ENCODE measurements at places on chromosomes 4 and X.

DNA sequence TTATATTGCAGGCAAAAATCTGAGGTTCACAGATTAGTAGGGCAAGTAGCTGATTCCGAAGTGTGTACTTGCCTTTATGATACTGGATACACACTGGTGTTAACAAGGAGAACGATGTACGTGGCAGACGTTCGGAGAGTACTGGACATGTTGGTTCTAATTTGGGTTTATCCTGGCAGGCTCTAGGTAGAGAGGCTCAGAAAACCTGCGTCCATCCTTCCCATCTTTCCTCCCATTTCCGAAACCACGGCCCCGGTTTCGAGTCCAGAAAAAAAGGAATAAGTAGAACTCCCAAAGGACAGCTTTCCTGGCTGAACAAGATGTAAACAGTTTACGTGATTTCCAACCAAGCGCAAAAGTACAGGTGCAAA lies 351 bp upstream of the SLC30A9 start:
- no peak for DNase-seq

GRCh38 chr4:1090465-1091440 lies 22.6 kb downstream of the RNF212 start:
- DNase-seq = no peak

- no peak for DNase-seq
Measured at GRCh38 chrX:57918750-57919436, 8.6 kb upstream of the ZXDA start.

GRCh38 chr4:84483688-84484087 lies 15.4 kb downstream of the NKX6-1 start:
- no peak for DNase-seq

DNA sequence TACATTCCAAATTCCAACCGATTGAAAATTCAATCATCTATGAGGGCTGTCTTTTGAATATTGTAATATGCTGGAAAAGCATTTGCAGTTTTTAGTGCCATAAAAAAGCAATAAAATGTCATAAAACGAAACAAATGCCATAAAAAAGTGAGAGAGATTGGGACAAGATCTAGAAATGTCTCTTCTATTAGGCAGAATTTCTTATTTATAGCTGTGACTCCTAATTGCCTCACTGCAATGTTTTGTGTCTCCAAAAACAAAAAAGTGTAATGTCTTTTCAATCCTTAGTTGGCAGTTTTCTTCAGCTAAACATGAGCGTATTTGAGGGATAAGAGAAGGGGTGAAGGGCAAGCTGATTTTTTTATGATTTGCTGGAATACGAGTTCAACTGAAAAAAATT lies 153.9 kb downstream of the NAF1 start:
- DNase-seq = no peak

- DNase-seq = no peak
Measured at GRCh38 chr4:107034091-107034995, 1.8 kb downstream of the DKK2 start.

DNA sequence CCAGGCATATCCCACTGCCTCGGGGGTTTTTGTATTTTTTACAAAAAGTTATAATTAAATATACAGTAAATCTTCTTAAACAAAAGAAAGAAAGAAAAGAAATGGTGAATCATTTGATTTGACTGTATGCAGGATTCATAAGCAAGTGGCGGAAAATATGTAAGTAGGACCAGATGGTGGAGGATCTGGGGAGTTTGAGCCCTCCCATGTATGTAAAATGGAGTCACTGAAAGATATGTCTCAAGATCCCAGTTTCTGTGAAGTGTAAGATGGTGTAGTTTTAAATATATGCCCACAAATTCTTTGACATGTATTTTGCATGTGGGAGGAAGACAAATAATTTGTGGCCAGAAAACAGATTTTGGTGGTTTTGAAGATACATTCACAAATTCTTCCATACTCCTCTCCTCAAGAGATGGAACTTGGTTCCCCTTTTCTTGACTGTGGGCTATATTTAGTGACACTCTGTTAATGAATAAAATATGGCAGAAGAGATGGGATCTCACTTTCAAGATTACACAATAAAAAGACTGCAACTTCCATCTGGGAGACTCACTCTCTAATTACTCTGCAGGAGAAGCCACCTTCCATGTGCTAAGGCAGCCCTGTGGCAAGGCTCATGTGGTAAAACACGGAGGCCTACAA lies 133.6 kb upstream of the S100G start:
- DNase-seq = no peak

DNA sequence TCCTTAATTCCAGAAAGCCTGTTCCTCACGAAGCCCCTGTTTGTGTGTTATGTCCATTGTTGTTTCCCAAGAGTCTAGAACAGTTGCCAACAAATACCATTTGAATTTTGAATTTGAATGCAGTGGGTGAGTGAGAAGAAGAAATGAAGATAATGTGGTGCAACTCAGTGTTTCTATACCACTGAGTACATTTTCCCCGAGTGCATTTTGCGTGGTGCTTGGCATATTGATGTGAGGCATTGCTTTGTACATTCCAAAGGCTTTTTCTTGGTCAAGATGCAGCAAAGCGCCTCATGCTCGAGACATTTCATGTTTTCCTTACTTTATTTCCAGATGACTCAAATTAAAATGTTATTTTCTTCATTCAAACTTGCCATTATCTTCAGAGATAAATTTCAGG lies 253.1 kb upstream of the RPS6KA3 start:
- DNase-seq = no peak

GRCh38 chr4:3115637-3116270 lies 41.3 kb downstream of the HTT start:
- DNase-seq = no peak

DNA sequence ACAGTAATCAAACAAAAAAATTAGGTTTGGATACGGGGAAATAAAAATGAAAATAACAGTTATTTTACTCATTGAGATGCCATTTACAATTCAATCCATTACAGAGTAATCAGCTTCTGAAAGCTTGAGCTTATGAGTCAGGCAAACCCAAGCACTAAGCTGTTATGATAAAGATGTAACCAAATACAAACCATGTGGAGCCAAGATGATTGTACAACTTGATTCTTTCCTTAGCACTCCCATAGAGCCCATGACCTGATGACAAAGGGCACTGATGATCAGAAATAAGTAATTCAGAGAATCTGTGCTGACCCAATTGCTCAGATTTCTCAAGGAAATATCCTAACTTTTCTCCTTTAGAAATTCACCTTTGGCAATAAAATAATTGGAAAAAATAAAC lies 40.5 kb upstream of the PRKG2 start:
- no peak for DNase-seq

DNA sequence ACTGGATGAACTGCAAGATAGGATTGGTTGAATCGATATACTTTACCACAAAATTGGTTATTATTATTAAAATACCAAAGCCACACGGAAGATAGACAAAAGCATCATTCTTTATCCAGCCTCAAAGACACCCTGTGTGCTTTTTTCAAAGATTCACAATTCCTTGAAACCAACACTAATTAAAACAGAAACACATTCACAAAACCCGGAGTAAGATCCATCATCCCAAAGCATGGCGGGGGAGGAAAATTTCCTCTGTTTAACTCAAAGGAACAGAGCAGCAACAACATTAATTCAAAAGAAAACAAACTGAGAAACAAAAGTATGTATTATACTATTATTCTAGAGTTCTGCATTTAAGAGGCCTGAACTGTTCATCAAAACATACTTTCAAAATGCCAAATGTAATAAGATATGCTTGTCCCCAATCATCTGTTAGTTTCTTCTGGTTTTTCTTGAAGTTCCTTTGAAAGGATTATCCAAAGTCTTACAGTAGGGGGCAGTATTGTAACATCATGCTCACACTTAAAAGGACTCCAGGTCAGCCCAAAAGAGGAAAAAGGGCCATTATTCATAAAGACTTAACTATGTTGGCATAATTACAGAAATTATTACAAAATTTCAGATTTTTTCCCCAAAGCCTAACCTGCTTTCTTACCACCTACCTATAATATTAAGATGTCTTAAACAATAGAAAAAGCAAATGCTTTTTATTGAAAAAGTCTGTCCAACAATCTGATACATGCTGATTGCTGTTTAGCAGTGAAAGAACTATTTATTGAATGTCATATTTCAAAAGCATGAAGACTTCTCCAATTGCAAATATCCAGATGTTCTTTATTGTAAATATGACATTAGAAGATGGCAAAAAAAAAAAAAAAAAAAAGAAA lies 168.7 kb downstream of the SCFD2 start:
- DNase-seq = no peak

DNA sequence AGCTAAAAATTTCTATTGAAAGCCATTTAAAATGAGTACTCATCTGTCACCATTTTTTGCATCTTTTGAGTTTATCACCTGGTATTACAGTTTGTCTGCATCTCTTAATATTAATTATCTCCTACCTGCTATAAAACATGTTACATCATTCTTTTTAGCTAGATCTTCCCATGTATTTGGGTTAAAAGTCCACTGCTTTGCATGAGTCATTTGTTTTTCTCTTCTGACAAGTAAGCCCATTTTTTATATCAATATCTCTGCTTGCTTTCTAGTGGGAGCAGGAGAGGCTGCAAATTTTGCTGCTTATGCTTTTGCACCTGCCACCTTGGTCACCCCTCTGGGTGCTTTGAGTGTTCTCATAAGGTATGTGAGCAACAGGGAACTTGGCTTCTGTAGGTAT lies 16.1 kb downstream of the NIPAL1 start:
- DNase-seq = no peak

- DNase-seq = no peak
Measured at GRCh38 chr4:136484996-136485395, 1047.3 kb downstream of the PCDH18 start.

DNA sequence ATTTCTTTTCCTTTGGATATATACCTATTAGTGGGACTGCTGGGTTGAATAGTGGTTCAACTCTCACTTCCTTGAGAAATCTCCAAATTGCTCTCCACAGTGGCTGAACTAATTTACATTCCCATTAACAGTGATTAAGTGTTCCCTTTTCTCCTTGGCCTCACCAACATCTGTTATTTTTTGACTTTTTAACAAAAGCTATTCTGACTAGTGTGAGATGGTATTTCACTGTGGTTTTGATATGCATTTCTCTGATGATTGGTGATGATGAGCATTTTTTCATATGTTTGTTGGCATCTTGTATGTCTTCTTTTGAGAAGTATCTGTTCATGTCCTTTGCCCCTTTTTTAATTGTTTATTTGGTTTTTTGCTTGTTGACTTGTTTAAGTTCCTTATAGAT lies 413.0 kb downstream of the MAPK10 start:
- DNase-seq = no peak

GRCh38 chr4:173443121-173443520 lies 44.2 kb upstream of the SCRG1 start:
- no peak for DNase-seq

GRCh38 chr4:95640311-95640710 lies 91.5 kb upstream of the UNC5C start:
- DNase-seq = no peak

- no peak for DNase-seq
Measured at GRCh38 chrX:71178908-71179307, 34.3 kb downstream of the NLGN3 start.

GRCh38 chrX:147800663-147801062 lies 111.1 kb upstream of the FMR1 start:
- no peak for DNase-seq
